Stimulated activated CD4-positive, alpha-beta T cell treated with anti-CD3 and anti-CD28 coated beads, Interleukin-2, amount 100 ng/mL, for 48 hours (primary cell): ENCODE measurements at places on chromosomes 1 and 21.

- DNase-seq = no peak
Observed at GRCh38 chr1:65820983-65821382, 28.3 kb downstream of the PDE4B start.

- DNase-seq = no peak
Observed at GRCh38 chr1:229456016-229456415, 22.1 kb upstream of the ACTA1 start.

GRCh38 chr1:84899969-84900368 lies 7.0 kb upstream of the LPAR3 start:
- no peak for DNase-seq

GRCh38 chr21:39125752-39126485 lies 57.3 kb downstream of the PSMG1 start:
- no peak for DNase-seq

DNA sequence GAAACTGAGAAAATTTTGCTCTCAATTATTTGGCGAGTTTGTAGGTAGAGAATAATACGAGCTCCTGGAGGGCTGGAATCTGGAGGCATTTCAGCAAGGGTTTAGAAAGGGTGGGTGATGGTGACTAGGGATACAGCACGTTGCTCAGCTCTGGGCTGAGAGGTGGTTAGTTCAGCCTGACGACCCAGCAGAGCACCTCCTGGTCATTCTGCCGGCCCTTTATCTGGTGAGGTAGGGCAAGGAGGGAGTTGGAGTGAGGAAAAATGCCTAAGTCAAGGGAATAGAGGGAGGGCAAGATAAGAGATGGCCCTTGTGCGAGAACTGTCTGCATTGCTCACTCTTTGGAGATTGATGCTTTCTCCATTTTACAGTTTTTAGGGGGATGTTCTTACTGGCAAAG lies 19.1 kb downstream of the GALNT2 start:
- no peak for DNase-seq

- no peak for DNase-seq
Observed at GRCh38 chr1:25803368-25803767, 3.4 kb downstream of the SELENON start.

DNA sequence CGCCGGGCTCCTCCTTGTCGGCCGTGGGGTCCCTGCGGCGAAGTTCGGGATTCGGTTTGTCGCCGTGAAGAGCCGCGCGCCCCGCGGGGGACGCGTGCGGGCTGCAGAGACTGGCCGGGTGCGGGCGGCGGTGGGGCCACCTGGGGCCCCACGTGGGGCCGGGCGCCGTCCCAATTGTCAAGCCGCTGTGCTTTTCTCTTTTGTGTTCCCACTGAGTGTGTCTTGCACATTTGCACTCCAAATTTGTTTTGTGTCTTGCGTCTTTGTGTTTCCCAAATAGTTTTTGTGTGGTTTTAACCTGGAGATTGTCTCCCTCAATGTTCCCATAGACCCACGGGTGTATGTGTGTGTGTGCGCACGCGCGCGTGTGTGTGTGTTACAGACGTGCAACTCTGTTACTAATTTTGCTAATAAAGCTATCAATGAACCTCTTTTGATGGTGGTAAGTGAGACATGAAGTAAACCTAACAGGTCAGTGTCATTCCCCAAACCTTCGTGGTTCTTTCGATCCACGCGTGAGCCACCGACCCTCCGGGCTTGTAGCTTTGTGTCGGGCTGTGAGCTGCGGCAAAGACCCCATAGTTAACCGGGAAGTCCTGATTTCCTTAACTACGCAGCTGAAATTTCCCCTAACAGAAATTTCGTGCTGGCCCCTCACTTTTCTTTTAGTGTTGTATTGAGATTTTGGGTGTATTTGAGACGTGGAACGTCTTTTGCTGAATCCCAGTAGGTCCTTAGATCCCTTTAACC lies 708 bp downstream of the PRDM2 start:
- DNase-seq = peak; percentile 22

DNA sequence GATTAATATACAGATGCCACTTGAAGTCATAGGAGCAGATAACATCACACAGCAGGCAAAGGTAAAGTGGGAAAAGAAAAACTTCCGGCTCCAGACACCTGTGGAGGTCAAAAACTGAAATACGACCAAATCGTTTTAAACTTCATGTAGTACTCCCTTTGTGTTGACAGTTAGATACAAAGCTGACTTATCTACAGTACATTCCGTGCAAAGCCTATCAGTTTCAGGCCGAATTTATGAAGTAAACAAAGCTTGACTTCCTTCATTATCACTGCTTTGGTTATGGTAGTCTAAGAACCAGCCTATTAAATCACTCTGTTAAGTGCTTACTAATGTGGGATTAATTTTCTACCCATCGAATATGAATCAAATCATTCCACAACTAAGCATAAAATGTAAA lies 156.3 kb downstream of the SMYD3 start:
- DNase-seq = no peak

DNA sequence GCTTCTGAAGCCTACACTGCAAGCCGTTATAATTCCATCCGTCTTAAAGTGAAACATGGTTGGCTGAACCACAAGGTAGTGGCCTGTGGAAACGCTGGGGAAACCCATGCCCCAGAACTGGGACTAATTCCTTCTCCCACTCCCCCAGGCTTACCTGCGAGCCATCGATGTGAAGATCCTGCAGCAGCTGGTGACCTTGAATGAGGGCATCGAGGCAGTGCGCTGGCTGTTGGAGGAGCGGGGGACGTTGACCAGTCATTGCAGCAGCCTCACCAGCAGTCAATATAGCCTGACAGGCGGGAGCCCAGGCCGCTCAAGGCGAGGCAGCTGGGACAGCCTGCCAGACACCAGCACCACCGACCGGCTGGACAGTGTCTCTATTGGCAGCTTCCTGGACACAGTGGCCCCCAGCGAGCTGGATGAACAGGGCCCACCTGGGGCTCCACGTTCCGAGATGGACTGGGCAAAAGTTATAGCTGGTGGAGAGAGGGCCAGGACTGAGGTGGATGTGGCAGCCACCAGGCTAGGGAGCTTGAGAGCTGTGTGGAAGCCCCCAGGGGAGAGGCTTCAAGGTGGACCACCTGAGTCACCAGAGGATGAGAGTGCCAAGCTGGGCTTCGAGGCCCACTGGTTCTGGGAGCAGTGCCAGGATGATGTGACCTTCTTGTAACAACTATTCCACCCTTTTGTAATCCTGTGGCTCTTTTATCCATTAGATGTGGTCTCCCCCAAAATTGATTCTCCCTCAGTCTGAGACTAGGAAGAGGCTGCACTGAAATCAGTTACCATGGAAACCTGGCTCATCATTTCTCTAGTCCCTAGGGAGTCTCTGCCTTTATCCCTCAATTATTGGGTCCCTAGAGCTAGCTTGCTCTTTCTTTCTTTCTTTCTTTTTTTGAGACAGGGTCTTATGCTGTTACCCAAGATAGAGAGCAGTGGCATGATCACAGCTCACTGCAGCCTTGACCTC lies 16.7 kb downstream of the LURAP1 start:
- no peak for DNase-seq

GRCh38 chr1:183886853-183887252 lies 81.9 kb downstream of the RGL1 start:
- no peak for DNase-seq

- DNase-seq = no peak
Observed at GRCh38 chr1:27889506-27889905, 17.2 kb downstream of the THEMIS2 start.

GRCh38 chr1:22529901-22530621 lies 33.2 kb upstream of the EPHA8 start:
- no peak for DNase-seq

DNA sequence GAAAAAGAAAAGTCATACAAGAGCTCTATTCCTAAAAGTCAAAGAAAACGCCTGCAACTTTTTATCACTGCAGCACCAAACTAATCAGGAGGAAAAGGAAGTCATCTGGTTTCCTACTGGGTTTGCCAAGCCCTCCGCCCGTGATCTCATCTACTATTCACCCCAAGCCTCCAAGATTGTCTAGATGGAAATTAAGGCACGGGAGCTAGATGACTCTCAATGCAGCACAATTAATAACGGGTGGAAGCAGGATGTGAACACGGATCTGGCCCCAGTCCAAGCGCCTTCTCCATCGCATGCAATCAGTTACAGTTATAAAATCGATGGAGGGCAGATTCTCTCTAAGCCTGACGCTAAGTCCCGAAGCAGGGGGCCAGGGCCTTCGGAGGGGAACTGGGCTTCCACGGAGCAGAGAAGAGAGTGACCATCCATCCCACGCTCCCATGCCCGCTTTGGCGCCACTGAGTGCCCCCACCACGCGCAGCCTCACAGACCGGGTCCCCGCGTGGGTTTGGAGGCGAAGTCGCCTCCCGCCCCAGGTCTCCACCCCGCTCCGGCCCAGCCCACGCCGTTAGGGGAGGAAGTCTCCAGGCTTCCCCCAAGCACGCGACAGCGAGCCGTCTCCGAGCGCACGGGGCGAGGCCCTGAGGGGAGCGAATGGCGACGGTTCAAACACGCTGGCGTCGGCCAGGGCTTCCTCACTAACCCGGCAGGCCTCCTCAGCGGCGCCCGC lies 1.8 kb downstream of the HSF2BP start:
- no peak for DNase-seq

GRCh38 chr1:26290122-26290881 lies 10.4 kb downstream of the SH3BGRL3 start:
- no peak for DNase-seq

DNA sequence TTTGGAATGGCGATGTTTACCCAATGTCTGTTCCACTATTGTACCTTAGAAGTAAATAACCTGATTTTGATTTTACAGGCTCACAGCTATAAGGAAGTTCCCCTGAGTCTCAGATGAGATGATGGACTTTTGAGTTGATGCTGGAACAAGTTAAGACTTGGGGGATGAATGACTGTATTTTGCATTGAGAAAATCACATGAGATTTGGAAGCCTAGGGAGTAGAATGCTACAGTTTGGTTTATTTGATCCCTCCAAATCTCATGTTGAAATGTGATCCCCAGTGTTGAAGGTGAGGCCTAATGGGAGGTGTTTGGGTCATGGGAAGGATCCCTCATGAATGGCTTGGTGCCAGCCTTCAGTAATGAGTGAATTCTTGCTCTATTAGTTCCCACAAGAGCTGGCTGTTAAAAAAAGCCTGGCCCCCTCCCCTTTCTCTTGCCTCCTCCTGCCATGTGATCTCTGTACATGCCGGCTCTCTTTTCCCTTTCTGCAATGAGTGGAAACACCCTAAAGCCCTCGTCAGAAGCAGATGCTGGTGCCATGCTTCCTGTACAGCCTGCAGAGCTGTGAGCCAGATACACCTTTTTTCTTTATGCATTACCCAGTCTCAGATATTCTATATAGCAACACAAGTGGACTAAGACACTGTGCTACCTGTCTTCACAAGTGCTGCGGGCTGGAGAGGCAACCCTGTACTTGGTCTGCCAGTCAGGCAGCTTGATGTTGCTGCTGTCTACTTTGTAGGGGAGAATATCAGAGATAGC lies 77.0 kb upstream of the TLR5 start:
- no peak for DNase-seq

DNA sequence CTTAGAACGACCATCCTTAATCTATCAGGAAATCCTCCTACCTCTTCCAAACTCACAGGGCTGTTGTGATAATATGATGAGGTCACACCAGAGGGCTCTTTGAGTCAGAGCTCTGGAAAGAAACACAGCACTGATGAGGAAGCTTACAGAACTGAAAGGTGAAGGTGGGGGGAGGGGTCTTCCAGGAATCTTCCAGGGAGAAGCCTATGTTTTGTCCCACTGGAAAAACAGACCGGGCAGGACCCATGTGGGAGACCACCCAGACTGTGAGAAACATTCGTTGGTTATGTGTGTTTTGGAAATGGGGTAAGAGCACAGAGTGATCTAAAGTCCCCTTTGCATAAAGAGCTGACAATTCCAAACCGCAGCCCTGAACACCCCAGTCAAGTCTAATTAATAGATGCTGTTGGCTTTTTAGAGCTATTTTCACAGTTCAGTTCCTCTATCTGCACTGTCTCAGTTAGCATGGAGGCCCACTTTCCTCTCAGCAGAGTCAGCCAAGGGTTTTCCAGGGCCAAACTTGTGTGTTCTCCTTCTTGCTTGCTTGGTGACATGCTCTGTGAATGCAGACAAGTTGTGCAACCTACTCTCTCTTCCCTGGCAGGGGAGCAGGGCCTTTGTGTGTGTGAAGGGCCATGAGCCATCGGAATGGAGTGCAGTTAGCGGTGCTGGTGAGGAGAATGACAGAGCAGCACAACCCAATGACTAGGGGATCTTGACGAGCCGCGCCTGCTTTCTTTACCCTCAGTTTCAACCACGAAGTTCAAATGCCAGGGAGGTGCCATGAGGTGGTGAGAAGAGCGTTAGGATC lies 12.3 kb downstream of the PHLDA3 start:
- no peak for DNase-seq

- DNase-seq = no peak
Observed at GRCh38 chr1:177185209-177185608, 14.5 kb downstream of the BRINP2 start.

- DNase-seq = no peak
Observed at GRCh38 chr1:47582891-47583608, 145.2 kb downstream of the FOXD2 start.

GRCh38 chr1:37255136-37255795 lies 219.1 kb upstream of the ZC3H12A start:
- DNase-seq = peak; percentile 3

- DNase-seq = no peak
Observed at GRCh38 chr1:113168946-113169345, 95.9 kb downstream of the LRIG2 start.

GRCh38 chr1:118981436-118981835 lies 6.7 kb downstream of the TBX15 start:
- no peak for DNase-seq

DNA sequence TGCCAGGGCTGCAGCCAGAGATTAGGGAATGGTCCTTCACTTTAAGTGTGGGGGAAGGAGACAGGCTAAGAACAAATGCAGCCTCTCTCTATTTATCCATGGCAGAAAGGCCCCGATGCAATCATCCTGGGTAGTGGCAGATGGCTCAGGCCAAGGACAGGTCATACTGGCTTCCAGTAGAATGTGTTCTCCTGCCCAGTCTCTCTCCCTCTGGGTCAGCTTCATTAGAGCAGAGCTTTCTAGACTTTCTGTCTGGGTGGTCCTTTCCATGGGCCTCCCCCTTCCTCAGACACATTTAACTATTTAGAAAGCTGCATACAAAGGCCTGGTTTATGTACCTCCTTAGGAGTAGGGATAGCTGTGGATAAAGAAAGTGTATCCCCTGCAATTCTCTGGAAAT lies 4.8 kb upstream of the PTCH2 start:
- DNase-seq = no peak

DNA sequence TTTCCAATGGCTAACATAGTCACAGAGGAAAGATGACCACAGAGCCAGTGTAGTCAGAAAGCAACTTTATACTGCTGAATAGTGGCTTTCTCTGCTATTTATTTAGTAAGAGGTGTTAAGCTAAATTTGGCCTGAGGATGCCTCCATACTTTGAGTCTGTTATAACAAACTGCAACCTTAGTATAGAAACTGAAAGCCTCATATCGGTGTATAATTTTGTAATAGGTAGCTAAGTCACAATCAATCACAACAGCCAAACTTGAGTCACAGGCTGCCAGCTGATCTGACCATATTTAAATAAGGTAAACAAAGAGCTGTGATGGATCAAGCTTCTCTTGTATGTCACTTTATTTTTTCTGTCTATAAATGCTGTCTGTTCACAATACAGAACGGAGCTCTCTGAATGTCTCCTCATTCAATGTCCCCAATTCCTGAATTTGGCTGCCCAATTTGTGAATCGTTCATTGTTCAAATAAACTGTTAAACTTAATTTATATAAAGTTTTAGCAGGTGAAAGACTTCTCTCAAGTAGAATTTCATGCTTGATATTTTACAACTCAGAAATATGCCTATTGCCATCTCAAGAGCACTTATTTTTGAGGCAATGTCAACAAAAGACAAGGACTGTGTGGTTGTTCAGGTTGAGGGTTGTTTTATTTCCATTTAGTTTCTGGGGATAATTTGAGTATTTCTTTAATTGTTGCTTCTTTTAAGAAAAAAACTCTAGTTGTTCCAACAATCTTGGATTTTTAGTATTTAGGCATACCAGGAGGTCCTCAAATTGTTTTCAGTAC lies 339.7 kb upstream of the B3GALT2 start:
- no peak for DNase-seq
